ENCODE measurements at places on chromosomes 5 and 9.

DNA sequence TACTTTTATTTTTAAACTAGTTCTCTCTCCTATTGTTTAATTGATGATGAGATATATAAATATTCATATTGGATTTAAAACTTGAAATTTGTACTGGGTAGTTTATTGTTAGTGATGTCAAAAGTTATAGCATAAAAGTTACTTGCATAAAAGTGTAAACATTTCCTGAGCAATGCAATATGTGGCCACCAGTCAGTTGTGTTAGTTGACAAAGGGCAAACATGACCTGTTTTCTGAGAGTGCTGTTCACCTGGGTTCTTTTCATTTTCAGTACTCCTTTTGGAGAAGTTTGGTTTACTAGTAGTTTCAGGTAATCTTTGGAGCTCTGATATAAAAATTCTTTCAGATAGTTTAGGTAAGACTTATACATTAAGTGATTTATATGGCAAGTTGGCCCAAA lies 69.4 kb downstream of the COMMD10 start:
- no peak for DNase-seq

DNA sequence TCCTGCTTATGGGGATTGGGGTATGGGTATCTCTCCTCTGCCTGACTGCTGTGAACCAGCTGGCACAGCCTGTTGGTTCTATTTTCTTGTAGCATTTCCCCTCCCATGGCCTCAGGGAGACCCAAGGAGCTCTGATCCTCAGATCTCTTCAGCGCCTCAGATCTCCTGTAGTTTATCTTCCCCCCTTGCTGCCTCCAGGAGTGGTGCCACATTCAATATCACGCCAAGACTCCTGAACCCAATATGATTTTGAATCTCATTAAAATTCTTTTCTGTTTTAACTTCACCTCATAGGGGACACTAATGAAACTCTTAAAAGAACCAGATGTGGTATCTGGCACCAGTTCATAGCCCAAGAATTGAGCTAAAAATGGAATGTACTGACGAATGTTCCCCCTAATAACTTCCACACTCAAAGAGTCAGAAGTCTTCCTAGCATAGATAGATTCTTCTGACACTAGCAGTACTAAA lies 59.6 kb upstream of the LIFR start:
- no peak for DNase-seq

DNA sequence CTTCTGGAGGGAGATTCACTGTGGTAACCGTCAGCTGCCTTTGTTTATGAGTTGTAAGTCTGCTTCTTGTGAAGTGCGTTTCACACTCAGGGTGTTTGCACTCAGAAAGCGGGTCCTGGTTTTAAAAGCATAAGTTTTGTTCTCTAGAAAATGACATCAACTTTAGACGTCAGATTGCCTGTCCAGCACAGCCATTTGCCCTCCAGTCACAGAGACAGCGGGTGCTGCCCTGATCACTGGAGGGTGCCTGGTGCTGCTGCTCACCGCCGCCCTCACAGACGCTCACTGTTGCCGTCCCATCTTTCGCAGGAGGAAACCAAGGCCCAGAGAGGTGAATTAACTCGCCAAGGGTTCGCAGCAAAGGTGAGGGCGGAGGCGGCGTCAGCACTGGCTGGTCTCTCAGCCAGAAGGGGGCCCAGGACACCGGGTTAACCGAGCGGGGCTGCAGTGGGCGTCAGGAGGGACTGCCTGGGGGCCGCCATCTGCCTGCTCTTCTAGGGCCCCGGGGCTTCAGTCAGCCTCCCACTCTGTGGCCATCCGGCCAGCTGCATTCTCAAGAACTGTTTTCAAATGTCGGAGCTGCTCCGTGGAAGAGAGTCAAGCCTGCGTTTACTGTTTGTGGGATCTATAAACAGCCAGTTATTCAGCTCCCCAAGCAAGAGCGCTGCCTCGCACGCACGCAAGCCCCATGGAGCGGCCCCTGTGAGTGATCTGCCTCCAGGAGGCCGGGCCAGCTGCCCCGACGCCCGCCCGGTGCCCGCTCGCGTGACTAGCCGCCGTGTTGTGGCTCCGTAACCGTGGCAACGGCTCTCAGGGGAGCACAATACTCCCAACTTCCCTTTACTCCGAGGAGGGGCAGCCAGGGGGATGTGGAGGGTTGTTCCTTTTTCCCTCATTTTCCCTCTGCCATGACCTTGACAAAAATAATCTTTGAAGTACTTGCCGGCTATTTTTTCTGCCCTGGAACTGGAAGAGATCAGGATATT lies 43.4 kb upstream of the EXOC3 start:
- peak; percentile 95 for DNase-seq

DNA sequence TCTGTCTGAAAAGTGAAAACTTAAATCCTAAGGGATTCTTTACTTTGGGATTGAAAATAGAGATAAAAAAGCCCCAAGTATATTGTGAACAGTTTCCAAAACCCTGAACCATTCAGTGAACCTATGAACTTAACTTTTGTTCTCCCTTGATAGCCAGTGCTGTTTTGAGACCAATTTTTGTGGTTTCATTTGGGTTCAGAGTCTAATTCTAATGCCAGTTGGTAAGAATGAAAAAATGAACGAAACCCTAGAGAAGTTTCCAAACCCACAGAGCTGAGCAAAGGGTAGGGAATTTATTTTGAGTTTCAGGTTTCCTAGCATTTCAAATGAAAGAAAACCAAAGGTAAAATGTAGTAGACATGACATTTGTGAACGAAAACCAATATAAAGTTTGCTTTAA lies 1366.8 kb downstream of the EFNA5 start:
- no peak for DNase-seq

DNA sequence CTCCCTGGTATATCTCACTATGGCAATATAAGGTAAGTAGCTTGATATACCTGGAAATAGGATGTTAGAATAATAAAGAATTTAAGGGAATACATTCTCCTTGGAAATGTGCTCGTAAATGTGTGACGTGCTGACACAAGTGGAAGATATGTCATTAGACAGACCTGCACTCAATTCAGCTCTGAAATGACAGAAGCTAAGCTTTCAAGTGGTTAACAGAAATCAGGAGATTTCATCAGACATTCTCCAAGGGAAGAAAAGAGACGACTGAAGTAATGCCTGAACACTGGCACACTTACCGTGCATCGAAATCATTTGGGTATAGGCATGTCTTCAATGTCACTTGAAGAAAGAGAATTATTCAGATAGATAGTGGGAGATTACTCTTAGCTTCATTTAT lies 933.3 kb upstream of the CTNND2 start:
- no peak for DNase-seq

DNA sequence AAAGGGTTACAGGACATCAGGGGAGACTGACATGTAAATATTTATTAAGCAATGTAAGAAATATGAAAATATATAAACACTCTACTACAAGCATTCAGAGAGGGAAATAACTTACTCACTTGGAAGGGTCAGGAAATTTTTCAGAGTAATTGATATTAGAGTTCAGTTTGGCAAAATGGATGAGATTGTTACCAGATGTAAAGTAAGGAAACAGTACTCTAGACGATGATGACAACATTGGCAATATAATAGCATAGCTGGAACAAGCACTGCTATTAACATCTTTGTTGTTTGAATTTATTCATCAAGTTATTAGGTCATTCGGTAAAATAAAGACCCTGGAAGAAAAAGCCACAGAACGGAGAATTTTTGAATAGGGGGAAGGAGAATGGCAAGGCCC lies 49.1 kb downstream of the GNA14 start:
- DNase-seq, result no peak

Data from amniotic stem cell (primary cell).